ELF-1 (cell line): ENCODE measurements at places on chromosomes 2 and 18.

GRCh38 chr2:205511641-205512040 lies 170.7 kb upstream of the NRP2 start:
- DNase-seq, result no peak

GRCh38 chr2:214801768-214802397 lies 7.6 kb downstream of the BARD1 start:
- DNase-seq, result no peak

GRCh38 chr2:14336759-14337382 lies 295.6 kb upstream of the LRATD1 start:
- DNase-seq, result no peak

DNA sequence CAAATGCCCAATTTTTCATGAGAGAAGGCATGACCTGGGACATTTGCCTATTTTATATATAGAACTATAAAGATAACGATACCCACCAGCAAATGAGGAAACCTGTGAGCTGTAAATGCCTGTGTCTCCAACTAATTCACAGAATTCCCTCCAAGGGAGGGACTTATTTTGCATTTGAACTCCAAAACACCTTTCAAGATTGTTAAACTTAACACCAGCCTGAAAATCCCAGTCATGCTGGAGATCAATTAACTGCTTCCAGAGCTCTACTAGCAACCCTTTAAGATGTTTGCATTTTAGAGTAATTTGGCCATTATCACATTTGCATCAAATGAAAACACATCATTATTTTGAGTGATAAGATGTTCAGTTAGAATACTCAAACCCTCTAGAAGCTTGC lies 68.1 kb upstream of the KLHL14 start:
- no peak for DNase-seq

DNA sequence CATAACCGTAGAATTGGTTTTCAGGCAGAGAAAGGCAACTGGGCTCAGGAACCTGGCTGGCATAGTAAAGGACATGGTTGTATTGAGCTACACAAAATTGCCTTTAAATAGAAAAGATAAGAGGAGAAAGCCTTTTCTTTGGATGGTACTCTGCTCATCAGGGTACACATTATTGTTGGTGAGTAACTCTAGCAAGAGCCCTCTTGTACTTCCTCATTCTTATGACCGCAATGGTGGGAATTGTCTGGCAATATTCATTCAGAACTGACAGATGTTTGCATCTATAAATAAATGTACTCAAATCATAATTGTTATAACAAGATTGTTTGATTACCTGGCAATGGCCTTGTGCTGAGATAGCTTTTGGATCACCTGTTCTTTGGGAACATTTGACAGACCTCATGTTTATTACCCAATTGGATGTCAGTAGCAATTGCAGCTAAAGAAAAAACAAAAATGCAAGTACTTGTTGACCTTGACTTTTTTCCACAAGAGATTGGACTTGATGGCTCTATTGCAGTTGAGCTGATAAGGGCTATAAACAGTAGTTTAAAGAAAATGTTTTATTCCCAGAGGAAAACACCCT lies 43.9 kb downstream of the MEIS1 start:
- DNase-seq, result no peak
